Osteoblast (primary cell): ENCODE measurements at places on chromosomes 5 and 9.

GRCh38 chr9:89562186-89562814 lies 42.5 kb upstream of the GADD45G start:
- DNase-seq = no peak

GRCh38 chr5:10935536-10935935 lies 174.5 kb upstream of the DAP start:
- DNase-seq = no peak

DNA sequence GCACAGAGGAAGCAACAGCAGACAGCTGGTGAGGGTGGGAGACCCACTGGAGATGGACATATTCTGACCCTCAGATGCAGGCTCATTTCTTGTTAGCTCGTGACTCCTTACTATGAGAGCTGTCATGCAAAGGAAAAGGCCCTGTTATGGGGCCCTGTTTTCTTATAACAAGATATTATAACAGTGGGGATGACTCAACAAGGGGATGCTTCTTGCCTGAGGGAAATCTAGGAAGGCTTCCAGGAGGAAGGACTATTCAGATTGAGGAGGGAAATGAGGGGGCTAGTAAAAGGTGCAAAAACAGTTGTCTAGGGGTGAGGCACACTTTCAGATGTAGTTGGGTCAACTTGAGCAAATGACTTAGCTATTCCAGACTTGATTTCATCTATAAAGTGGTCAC lies 83.0 kb downstream of the DAB2IP start:
- DNase-seq = peak; percentile 94

DNA sequence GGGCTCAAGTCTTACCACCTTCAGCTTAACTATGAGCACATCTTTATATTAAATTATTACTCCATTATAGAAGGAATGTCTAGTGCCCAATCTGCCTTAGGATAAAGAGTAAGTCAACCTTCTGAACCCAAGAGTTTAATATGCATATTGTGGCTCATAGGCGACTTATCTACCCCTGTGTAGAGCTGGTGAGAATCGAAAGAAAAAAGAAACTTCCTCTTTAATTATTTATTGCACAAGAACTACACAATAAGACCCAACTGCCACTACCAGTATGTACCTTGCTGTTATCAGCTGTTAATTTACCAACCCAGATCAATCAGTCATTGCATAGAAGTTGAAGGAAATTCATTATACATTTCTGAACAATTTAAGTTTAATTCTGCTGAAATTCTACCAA lies 329.1 kb upstream of the SLC24A2 start:
- DNase-seq = no peak

DNA sequence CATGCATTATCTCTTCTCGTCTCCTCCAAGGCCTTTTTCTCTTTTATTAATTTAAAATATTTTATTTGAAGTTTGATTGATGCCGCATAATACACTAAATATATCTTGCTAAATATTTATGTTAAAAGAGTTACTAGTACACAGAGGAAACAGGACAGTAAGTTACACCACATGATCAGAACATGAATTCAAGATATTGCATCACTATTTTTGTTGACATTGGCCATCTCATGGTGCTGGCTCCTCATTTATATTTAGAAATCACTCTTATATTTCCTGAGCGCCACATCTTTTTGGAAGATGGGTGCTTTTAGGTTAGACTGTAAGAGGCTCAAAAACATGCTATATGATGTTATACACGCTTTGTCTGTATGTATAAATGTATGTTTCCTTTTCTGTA lies 23.0 kb downstream of the SPEF2 start:
- DNase-seq = no peak

- DNase-seq = peak; percentile 65
Measured at GRCh38 chr5:139271201-139272027, 22.1 kb upstream of the MATR3 start.

GRCh38 chr9:78563269-78563668 lies 266.3 kb downstream of the PSAT1 start:
- DNase-seq = no peak

- DNase-seq = peak; percentile 81
Measured at GRCh38 chr9:135076143-135076875, 11.2 kb upstream of the OLFM1 start.

GRCh38 chr9:72187121-72187695 lies 38.0 kb downstream of the GDA start:
- no peak for DNase-seq

DNA sequence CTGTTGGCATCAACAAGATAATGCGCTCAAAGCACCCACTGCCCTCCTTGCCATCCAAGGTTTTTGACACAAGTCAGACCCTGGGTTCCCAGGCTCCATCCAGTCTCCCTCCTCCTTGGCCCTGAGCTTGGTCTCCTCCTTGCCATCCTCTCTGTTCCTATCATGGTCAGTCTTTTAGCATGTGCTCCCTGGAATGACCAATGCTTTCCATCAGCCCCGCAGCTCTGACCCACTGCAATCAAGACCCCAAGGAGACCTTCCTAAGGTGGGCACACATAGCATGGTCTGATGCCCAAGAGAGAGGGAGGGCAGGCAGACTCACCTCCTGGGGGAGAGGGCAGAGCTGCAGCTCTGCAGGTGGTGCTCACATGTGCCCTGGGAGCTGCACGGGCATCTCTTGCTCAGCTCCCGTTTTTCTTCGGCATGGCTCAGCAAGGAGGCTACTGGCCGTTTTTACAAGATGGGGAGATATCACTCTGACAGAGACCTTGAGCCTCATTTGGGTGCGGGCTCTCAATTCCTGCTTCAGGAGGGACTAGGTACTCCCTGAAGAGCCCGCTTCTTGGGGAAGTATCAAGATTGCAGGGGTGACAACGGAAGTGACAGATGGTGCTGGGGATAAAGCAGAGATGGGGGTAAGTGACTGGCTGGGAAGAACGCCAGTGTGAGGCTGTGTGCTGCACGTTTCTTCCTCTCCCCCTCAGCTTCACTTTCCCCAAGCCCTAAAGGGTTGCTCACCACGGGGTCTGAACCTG lies 3.3 kb downstream of the SEPTIN8 start:
- no peak for DNase-seq

- DNase-seq = peak; percentile 93
Measured at GRCh38 chr5:179344431-179345182, 654 bp downstream of the ADAMTS2 start.

DNA sequence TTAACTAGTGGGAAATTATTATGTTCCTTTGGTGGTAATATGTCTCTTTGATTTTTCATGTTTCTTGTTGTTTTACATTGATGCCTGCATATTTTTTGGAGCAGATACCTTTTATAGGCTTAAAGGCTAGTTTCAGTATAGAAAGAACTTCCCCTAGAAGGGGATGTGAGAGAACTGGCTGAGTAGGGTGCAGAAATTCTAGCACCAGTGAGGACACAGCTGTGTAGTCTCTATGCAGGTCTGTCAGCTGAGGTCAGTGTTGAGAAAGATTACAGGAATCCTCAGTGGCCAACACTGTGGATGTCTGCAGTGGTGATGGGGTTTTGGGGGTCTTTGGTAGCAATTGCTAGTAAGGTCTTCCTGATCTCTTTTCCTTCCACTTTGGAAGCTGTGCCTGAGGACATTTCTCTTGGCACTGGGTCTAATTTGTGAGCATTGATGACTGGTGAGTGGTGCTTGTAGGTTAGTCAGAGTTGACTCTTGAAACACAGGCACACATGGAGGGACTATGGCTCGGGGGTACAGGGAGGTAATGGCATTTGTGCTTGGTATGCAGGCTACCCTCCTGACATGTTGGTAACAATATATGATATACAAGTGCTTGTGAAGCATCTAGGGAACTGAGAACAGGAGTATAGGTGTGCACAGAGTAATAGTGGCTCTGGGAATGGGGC lies 221.4 kb downstream of the SPATA31D1 start:
- no peak for DNase-seq

DNA sequence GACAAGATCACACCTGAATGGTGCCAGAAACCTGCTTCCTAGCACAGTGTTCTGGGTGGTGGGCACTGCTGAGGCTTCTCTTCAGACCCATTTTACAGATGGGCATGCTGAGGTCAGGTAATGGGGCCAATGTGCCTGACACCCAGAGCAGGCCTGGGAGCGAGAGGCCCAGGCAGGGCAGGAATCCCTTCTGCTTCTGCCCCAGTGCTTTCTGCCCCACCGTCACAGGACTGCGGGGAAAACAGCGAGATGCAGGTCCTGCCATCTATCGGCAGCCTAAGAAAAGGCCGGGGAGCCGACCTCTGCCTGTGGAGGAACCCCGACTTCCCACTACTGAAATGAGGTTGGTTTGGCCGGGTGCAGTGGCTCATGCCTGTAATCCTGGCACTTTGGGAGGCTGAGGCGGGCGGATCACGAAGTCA lies 22.8 kb upstream of the RNU6ATAC start:
- DNase-seq = peak; percentile 79

GRCh38 chr5:165928971-165929370 lies 2362.5 kb upstream of the WWC1 start:
- DNase-seq = no peak

GRCh38 chr5:142727735-142728047 lies 41.8 kb upstream of the FGF1 start:
- DNase-seq = no peak

DNA sequence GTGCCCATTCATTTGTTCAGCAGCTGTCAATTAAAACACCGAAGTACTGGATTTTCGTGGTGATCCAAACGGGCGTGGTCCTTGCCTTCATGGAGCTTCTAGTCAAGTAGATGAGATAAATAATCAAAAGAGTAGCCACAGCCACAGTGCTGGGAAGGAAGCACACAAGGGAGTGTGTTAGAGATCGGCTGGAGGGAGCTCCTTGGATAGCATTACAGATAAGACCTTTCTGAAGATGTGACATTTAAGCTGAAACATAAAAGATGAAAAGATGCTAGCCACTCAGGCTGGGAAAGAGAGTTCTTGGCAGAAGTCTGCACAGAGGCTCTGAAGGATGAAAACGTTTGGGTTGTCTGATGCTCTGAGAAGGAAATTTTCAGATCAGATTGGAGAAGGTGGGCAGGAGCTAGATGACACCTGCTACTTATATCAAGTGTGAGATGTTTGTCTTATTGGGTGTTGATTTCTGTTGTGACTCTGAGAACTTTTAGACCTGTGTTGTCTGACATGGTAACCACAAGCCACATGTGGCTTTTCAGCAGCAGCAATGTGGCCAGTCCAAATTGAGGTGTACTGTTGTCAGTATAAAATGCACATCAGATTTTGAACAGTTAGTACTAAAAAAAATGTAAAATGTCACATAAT lies 123.9 kb downstream of the TLE4 start:
- DNase-seq = no peak
